ENCODE measurements at places on chromosomes 5 and 9.

- peak; percentile 52 for DNase-seq
These were observed 348.0 kb downstream of the SEMA5A start for GRCh38 chr5:9197881-9198260.

DNA sequence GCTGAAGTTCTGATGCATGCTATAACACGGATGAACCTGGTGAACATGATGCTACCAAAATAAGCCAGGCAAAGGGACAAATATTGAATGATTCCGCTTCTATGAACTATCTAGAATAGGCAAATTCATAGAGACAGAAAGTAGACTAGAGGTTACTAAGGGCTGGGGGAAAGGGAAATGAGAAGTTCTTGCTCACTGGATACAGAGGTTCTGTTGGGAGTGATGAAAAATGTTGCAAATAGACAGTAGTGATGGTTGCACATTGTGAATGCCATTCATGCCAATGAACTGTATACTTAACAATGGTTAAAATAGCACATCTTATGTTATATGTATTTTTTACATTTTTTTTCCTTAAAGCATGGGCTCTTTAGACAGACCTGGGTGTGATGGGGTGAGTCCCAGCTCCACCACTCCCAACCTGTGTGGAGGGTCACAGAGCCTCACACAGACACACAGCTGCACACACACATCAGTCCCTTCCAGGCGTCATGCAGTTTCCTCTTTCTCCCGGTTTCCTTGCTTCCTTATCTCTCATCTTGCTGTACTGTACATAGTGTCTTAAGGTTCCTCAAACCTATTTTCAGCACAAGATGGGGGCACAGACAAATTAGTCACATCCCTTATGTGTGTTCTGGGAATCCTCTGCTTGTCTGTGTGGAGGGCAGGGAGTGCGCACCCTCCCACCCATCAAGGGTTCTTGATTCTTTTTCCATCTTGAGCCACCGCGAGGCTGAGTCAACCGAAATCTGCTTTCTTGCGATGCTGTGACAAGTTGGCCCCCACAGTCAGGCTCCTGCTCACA, 192.9 kb downstream of the CRB2 start:
- DNase-seq = no peak

DNA sequence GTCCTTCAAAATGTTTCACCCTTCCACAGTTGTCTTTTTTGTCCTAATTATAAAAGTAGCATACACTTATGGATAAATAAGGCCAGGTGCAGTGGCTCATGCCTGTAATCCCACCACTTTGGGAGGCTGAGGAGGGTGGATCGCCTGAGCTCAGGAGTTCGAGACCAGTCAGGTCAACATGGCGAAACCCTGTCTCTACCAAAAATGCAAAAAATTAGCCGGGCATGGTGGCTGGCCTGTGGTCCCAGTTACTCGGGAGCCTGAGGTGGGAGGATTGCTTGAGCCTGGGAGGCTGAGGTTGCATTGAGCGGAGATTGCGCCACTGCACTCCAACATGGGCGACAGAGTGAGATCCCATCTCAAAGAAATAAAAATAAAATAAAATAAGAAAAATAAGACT, 1.6 kb downstream of the C5orf52 start:
- no peak for DNase-seq

- DNase-seq = no peak
These were observed 17.1 kb upstream of the HSD17B3 start for GRCh38 chr9:96318921-96319565.

- DNase-seq = no peak
These were observed 14.3 kb downstream of the ARHGAP26 start for GRCh38 chr5:142784401-142784955.

DNA sequence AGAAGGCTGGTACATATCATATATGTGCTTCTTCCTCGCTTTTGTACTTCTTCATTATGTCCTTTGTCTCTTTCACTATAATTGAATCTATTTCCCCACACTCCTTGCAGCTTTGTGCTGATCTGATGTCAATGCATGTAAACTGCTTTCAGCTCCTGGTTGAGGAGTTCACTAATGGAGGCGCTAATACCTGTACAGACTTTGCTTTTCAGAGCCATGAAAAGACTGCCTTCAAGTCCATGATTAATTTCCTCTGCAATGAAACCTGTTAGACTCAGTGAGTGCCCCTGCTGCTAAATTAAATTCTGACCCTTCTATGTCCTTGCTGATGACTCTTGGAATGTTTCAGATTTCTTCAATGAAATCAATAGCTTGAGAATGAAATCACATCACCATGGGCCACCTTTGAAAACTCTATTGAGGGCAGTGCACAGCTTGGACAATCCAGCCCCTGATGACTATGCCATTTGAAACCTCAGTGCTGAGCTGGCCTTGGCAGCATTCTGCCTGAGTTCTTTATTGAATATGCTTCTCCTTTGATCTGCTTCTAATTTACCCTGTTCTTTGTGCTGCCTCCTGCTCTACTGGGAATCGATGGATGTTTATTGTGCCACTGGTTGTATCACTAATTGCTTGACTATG, 358.2 kb upstream of the DMAC1 start:
- DNase-seq = no peak

GRCh38 chr5:168327994-168328393, 36.5 kb downstream of the WWC1 start:
- peak; percentile 90 for DNase-seq

DNA sequence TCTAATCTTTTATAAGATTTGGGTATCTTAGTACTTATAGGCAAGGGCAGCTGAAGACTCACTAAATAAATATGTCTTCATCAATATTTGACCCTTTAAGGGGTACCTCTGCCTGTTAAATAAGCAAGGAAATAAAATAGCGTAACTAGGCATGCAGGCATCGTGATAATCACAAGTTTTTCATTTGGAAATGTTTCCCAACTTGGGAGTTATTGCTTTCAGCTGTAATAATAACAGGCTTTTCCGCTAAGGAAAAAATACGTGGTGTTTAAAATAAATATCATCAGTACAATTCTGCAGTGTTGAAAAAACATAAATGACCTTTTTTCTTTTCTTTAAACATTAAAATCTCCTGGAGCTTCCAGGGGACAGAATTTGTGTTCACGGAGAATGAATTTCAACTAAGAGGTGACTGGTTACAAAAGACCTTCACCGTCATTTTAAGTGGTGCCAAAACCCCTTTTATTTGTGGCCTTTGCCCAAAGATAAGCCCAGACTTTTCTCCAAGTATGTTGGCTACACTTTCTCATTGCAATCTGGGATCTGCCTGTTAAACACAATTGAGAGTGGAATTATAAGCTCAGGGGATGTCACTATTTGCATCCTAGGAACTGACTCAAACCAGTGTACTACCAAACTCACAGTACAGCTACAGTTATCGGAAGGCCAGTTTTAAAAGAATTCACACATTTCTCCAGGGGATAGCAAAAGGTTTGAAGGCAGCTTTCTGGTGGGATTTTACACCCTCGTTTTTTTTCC, 218.6 kb downstream of the FBXL7 start:
- no peak for DNase-seq

GRCh38 chr9:109349421-109349846, 28.6 kb upstream of the EPB41L4B start:
- DNase-seq = peak; percentile 79

- DNase-seq = peak; percentile 98
These were observed 1.1 kb downstream of the PRR7 start for GRCh38 chr5:177447611-177448243.
